ENCODE measurements at places on chromosomes 4 and X.

DNA sequence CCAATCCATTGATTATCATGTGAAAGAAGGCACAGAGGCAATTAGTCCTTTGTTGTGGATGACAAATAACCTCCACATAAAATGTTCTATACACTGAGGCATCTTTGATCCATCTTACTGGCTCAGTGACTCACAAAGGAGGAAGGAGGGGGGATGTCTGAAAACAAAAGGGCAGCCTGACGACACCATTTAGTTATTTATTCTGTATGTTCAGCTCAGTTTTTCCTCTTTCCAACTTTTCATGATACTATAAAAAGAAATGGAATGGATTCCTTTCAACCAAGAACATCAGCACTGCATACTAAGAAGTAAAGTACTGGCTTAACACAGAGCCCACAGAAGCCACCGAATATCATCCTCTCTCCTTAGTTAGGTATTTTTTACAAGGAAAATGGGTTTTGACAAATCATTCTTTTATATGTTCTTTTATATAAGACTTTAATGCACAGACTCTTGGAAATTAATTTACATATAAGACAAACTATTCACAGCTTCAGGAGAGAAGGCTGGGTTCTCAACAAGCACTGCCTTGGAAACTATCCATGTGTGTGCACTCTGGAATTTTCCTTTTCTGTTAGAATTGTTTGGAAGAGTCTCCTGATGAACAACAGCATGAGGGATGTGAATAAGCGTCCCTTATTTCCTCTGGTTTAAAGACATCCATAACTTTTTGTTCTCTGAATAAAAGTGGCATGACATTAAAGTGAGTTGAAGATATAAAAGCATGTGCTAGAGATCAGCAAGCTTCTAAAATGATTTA is 135.6 kb downstream of the TSPAN5 start:
- no peak for DNase-seq

DNA sequence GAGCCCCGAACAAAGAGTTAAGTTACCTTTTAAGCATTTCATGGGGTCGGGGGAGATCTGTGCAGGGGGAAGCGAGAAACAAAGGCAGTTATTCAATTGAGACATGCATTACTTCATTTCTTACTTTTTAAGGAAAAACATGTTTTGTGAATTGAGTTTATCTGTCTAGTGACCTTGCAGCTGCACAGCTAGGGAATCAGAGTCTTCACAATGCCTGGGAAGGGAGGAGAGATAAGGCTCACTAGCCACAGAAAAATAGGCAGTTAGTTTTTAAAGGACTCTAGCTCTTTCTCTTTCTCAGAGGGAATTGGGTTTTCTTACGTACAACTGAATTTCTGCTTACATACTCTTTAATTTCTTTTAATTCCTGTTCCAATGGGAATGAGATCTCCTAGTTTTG is 26.2 kb upstream of the ZBTB33 start:
- no peak for DNase-seq

- no peak for DNase-seq
Measured at GRCh38 chr4:138292321-138292720, 50.2 kb upstream of the SLC7A11 start.

DNA sequence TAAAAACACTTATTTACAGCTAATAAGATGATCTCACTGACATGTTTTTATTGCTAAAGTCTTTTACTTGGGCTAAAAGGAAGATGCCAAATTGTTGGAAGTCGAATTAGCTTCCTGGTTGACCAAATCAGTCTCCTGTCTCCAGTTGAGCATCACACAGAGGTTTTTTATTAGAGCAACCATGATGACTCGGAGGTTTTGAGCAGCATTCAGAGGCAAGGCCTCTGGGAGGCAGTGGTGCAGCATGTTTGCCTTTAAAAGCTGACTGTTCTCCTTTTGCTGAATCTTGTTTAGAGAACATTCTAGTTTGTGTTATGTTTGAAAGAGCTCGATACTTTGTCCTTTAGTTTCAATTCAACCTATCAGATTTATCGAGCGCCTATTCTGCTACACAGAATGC is 2.1 kb downstream of the UCHL1 start:
- DNase-seq, result no peak

DNA sequence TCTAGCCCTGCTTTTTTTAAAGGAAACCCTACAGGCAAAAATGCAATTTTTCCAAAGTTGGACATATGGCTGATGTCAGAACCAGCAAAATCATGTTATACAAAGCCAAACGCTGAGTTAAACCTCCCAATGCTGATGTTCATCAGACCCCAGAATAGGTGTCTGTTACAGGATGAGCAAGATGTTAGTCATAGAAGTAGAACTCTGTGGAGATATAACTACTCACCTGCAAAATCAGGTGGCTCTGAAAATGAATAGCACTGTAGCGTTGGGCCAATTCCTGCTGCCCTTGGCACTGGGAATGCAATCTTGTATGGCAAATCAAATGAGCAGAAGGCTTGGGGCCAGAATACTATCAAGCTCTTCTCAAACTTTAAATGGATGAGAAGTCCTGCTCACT is 634.1 kb downstream of the RPA4 start:
- DNase-seq, result no peak

GRCh38 chr4:76546759-76547742 is 112.0 kb downstream of the SHROOM3 start:
- no peak for DNase-seq

GRCh38 chr4:112270640-112271421 is 14.9 kb downstream of the TIFA start:
- no peak for DNase-seq

DNA sequence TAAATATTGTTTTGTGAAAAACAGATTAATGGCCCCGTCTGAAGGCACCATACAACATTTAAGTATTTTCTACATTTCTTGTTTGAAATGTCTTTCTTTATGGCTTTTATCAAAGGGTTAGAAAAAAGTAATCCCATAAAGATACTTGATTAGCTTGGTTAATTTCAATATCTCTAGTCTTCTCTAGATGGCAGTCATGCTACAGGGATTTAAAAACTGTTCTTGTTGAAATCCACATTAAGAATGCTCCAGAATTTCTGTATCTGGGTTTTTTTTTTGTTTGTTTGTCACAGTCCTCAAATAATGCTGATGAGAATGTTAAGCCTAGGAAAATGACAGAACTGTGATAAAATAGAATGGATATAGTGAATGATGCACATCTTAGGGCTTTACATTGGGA is 109.0 kb upstream of the AADAT start:
- no peak for DNase-seq

DNA sequence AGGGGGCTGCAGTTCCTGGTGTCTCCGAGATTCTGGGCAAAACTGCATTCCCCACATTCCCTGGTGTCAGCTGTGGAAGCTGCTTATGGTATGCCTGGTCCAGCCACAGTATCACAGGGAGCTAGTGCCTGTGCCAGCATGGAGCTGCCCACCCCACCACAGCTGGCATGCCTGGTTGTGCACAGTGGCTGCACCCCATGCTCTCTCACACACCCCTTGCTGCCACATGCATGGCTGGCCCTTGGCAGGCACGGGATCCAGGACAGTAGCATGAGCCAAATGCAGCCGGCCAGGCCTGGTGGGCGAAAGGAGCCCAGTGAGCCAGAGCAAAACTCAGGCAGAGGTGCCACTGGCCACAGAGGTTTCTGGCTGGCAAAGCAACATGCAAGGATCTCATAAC is 418.0 kb upstream of the SPOCK3 start:
- DNase-seq, result no peak

DNA sequence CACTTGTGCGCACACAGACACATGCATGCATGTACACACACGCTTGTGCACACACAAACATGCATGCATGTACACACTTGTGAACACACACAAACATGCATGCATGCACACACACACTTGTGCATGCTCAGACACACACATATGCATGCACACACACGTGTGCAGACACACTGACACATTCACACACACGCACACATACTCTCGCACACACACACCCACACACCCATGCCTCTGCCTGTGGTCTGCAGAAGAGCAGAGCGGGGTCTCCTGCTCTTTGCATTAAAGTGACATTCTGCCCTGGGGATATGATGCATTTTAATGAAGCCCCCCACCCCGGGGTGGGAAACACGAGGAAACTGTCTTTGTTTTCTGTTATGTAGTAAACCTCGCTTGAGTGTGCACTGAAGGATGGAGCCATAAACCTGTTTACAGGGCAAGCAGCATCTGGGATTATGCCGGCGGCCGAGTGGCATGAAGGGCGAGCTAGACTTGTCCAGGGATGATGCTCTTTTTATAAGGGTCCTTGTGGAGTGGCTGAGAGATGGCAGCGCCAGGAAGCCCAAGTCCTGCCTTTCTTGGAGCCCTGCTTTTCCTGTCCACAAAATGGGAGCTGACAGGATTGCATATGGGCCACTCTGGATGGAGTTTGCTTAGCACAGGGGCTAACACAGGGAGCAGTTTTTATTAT is 17.8 kb downstream of the PSAPL1 start:
- no peak for DNase-seq

- no peak for DNase-seq
Measured at GRCh38 chrX:72176981-72177380, 4.6 kb upstream of the PIN4 start.

DNA sequence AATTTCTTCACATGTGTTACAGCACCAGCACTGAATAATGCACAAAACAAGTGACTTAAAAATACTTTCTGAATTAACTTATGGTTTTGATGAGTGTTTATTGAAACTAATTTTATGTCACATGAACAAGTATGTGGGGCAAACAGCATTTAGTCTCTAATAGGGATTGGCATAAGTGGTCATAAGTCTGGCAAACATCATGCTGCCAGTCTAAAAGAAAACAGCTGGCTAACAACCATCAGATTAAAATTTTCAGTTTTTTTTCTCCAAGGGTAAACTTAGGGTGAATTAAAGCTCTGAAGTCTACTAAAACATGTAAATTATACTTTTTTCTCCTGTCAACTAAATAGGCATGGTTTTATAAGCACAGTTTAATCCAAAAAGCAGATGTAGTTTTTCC is 1014.2 kb downstream of the FAT4 start:
- no peak for DNase-seq

GRCh38 chr4:129167640-129168260 is 71.8 kb downstream of the C4orf33 start:
- no peak for DNase-seq

GRCh38 chr4:28724239-28724638 is 1863.6 kb downstream of the STIM2 start:
- no peak for DNase-seq

DNA sequence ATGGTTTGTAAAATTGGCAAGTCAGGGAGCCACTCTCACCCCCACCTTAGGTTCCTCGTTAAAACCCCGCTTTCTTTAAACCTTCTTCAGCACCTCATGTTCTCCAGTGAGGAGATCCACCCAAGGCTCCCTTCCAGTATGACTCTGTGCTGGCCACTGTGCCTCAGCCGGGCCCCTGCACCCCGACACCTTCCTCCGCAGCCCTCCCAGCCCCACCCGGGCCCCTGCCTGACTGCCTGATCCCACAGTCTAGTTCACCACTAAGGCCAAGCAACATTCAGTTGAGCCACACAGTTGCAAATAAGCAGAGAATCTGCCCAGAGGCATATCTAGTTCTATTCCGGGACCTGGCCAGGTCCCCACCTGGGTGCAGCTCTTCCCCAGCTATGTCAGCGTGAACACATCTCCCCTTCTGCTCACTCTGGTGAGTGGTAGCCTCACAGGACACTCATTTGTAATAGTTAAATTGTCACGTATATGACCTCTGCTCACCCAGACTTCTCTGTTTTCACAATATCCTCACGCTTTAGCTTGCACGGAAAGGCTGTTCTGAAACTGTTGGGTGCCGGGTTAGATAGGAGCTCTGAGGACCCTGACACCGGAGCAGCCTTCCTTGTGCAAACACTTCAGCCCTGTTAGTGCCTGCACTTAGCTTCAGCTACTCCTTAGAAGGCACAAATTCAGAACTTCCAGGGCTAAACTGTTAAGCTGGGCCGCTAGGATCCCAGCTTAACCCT is 146.8 kb downstream of the DCTD start:
- no peak for DNase-seq

- peak; percentile 52 for DNase-seq
Measured at GRCh38 chrX:103774070-103774642, 2.5 kb upstream of the PLP1 start.

GRCh38 chr4:156255230-156256007 is 301.8 kb upstream of the CTSO start:
- DNase-seq, result no peak

All from Peyer's patch (tissue), 4 donors.